Stimulated activated CD8-positive, alpha-beta memory T cell treated with anti-CD3 and anti-CD28 coated beads, Interleukin-7, amount 100 ng/mL, for 1 hour (primary cell): ENCODE measurements at places on chromosomes 12 and 14.

- DNase-seq = no peak
Measured at GRCh38 chr12:107361970-107362369, 268.6 kb upstream of the CRY1 start.

GRCh38 chr14:70921669-70922068, 14.4 kb downstream of the PCNX1 start:
- DNase-seq = no peak

DNA sequence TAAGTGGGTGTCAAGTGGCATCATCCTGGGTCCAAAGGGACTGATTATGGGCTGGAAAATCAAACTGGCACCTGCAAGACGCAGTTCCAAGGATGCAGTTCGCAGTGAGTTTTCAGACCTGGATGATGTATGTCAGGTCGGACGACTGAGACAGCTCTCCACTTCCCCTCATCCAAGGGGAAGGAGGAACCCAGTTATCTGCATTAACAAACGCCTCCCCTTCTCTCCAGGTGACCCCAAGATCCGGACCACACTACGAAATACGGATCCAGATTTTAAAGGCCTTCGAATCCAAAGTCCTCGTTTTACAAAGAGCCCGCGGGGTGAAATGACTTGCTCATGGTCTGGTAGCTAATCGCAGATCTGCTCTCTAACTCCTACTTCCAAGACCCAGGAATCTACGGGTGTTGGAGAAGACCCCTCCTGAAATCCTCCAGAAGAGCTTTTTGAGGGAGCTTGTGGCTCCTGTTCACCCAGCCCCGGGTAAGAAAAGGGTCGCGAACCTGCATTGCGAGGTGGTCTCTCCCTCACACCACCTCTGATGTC, 460 bp upstream of the SYNE2 start:
- no peak for DNase-seq

GRCh38 chr12:79997096-79997791, 62.3 kb upstream of the PPP1R12A start:
- DNase-seq = no peak
